ENCODE measurements at places on chromosomes 5 and 9.

DNA sequence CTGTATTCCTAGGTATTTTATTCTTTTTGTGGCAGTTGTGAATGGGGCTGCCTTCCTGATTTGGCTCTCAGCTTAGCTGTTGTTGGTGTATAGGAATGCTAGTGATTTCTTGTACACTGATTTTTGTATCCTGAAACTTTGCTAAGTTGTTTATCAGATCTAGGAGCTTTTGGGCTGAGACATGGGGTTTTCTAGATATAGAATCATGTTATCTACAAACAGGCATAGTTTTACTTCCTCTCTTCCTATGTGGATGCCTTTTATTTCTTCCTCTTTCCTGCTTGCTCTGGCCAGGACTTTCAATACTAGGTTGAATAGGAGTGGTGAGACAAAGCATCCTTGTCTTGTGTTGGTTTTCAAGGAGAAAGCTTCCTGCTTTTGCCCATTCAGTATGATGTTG, 129.9 kb downstream of the DMXL1 start:
- DNase-seq: no peak

GRCh38 chr9:121671612-121672155, 20.2 kb downstream of the DAB2IP start:
- DNase-seq: no peak

- DNase-seq: no peak
These were observed 89.8 kb downstream of the NREP start for GRCh38 chr5:111667128-111667736.

DNA sequence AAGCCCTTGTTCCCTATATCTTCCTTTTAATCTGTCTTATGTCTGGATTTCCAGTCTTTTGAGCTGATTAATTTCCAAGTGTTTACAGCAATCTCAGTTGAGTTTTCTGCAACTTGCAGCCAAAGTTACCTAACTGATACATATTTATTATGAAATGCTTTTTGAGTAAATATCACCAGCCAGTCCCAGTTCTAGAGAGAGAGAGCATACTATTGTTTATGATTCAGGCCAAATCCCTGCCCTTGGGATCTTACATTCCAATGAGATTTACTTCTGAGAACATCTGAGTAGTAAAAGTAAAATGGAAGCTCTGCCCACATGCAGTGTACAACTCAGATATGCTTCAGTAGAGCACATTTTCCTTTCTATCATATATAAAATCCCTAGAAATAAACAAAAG, 661.7 kb downstream of the KCTD16 start:
- DNase-seq: no peak

- DNase-seq: no peak
These were observed 32.4 kb downstream of the AHRR start for GRCh38 chr5:353612-354580.

DNA sequence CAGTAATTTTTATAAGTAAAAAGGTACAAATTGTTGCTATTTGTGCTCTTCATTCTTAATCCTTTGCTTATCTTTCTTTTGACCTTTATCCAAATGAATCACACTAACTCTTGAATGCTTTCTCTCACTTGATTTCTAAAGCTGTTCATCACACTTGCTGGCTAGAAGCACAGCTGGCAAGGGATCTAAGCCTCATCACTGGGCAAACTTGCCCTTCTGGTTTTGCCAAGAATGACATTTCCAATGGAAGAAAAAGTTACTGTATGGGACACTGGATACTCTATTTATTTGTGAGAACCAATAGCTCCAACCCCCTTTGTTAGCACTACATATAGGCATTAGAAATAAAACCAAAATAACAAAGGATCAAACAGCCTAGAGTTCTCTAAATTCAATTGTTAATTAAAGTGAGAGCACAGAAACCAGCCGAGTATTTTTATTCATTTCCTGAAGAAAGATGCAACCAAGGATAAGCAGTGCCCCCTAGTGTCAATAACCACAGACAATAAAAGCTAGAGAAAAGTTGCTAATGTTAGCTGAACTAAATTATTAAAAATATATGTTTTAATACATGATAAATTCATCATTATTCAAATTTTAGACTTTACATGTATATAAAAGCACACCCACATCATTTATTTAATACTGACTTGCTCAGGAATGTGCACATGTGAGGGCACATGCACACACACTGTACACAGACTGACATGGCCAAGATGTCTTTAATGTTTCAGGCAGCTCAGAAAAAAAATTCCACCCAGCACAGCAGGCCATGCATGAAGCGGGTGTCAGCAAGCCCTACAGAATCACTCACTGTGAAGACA, 59.8 kb upstream of the POU5F2 start:
- no peak for DNase-seq

DNA sequence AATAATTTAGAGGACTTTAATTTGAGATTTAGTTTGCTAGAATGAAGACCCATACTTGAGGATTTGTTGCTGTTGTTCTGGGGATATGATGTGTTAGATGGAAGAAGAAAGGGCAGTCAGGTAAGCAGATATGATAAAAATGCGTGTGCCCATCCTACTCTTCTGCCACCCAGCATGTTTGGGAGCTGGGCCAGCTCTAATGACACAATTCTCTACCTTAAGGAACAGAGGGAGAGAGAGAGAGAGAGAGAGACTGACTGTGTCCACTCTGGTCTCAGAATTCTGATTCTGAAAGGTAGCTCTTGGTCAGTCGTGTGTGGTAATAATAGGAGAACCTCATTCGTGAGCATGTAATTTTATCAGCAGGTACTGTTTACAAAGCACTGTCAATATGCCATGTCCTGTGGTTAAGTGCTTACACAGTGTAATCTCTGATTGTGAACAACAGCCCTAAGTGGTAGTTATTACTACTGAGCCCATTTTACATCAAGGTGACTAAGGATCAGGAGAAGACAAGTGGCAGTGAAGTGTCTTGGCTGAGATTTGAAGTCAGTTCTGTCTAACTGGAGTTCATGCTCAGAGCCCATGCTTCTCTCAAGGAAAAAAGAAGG, 307.4 kb upstream of the SEMA6A start:
- DNase-seq: no peak

DNA sequence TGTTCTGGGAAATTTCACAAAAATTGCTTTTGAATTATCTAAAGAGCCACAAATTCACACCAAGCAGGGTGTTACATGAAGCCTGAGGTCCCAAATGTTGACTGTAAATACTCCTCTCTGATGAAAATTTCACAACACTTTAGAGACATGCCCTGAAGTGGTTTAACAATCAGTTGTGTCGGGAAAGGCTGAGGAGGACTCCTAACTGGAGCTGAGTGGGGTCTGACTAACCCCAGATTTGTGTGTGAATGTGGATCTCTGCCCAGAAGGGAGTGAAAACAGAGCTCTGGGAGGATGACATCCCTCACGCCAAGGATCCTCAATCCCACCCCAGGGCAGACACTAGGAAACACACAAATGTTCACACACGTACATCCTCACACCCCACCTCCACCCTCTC, 31.1 kb upstream of the GRXCR2 start:
- DNase-seq: no peak

- DNase-seq: no peak
These were observed 182.5 kb upstream of the PIK3R1 start for GRCh38 chr5:68033029-68033428.

DNA sequence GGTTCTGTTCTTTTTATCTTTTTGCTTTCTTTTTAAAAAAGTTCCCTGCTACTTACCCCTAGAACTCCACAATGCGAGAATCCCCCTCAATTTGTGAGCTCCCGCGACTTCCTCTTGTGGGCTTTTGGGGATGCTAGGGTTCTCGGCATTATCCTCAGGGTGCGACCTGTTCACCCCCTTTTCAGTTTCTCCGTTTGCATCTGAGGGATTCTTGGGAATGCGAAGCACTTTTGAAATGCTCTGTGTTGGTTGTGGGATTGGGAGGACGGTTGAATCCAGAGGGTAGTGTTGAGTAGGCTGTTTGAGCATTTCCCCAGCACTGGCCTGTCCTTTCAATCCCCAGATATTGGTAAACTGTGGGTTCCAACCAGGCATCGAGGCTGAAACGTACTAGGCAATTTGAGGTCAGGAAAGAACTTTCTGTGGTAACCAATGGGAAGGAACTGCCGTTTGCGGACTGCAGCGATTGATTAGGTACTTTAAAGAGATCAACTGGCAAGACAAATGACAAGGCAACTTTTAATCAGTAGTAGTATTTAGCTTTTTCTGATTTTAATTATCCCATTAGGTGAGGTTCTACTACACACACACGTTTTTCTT, 415 bp downstream of the XRCC4 start:
- no peak for DNase-seq

DNA sequence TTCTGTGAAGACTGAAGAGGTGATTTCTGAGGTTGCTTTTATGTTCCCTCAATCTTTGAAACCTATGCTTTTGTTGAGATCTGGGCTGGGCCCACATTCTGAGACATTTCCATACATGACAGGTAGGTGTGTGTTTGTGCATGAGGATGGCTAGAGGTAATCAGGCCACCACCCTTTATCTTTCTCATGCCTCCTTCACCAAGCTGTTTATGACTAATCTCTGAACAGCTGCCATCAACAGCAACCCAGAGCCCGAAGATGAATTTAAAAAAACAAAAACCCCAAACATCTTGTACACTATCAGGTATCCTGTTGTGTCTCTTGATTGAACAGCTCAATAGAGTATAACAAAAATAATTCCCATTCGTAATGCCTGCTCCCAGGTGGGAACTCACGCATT, 12.6 kb upstream of the C5orf46 start:
- DNase-seq: no peak

DNA sequence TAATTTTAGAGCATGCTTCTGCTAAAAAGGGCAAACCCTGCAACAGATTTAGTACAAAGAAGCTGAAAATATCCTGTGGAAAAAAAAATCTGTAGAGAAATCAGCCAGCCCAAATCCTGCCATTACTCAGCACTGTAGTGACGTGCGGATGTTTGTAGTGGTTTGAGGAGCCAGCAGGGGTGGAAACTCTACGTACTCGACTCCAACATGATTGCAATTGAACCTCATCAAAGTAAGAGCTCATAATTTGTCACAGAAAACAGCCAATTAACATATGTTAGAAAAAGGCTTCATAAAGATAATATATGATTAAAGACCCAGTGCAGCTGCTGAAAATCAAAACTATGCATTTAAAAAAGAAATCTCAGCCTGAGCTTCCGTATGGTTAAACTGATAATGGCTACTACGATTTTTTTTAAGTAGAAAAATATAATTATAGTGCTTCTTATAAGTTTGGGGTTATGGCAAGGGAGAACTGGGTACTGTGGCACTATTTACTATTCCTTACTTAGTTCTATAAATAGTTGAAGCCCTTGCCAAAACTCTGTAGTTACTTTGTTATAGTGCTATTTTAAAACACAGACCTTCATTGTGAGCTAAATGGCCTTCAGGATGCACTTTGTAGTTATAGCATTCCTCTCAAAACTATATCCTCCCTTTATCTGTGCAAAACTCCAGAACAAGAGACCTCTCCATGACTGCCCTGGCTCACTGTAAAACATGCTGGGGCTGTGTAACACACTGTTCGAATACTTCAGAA, 49.4 kb downstream of the MEF2C start:
- no peak for DNase-seq

DNA sequence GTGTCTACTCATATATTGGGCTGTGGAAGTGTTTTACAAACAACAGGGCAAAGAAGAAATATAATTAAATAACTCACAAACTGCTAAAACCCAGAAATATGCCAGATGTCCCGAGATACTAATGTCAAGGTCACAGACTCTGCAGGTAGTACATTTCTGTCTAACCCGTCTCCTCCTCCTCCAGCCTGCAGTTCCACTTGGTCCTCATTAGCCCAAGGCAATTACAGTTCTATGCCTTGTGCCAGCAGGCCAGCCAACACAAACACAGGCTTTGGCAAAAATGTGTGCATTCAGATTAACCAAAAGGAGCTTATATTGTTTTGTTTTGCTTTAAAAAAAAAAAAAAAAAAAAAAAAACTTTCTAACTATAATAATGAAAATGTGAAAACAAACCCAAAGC, 148.8 kb downstream of the MYO10 start:
- no peak for DNase-seq

DNA sequence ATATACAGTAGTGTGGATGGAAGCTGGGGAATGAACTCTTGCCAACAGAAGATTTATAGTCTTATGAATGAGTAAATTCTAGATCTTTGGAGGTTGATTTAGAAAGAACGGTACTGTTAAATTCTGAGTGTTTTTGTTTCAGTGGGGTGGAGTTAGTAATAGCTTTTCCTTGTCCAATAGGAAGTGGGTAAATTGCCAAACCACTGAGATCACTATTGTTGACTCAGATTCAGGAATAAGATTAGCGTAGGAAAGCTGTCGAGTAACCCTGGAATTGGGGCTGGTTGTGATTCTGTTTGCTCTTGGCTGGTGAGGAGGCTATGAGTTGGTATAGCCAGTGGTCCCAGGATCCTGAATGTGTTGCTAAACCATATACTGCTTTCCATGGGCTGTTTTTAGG, 155.6 kb downstream of the ARHGAP26 start:
- no peak for DNase-seq

DNA sequence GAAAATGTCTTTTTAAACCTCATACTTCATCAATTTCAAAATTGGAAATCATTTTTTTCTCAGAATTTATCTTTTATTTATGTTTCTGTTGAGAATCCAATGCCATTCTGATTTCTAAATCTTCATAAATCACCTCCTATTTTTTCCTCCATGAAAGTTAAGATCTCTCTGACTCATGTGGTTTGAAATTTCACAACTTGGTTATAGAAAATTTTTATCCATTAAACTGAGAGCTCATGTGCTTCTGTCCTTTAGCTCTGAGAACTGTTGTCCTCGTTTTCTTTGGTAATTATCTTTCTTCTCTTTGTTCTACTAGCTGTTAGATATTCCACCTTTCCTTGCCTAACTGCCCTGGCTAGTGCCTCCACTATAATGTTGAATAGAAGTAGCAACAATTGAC, 1.5 kb upstream of the RNF180 start:
- DNase-seq: no peak

DNA sequence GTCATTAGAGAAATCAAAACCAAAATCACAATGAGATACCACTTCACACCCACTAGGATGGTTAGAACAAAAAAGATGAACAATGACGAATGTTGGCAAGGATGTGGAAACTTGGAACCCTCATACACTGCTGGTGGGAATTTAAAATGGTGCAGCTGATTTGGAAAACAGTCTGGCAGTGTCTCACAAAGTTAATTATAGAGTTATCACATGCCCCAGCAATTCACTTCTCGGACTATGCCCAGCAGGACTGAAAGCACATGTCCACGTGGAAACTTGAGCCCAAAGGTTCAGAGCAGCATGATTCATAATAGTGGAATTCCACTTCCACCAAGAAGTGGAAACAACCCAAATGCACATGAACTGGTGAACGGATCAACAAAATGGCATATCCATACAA, 85.0 kb upstream of the HRH2 start:
- DNase-seq: no peak

DNA sequence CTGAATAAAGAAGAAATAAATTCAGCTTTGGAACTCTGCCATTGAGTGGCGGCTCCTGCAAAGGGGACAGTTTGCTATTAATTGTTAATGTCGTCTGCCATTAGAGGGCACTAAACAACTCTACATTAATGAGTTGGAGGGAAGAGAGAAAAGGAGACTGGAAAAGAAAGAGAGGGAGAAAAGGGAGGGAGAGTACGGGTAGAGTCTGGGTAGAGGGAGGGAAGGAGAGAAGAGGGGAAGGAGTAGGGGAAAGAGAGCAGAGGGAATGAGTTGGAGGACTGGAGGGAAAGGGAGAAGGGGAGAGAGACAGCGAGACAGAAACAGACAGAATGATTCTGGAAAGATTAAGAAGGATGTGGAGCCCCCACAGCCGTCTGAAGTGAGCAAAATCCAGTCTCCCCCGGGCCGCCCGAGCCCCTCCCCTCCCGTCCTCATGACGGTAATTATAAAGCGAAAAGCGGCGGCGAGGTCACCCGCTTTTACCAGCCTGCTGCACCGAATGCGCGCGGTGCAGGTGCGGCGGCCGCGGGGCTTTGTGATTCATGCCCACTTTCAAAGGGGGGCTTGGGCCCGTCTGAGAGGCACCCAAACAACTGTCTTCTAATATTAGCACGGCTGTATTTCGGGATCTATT, 1.9 kb upstream of the FST start:
- DNase-seq: no peak

Data from stimulated activated CD8-positive, alpha-beta memory T cell treated with anti-CD3 and anti-CD28 coated beads, Interleukin-4, amount 100 ng/mL, for 1 hour (primary cell).